Fibroblast of the aortic adventitia (primary cell): ENCODE measurements at places on chromosomes 16 and 17.

GRCh38 chr16:70685061-70685937 lies 554 bp downstream of the MTSS2 start:
- no peak for DNase-seq

DNA sequence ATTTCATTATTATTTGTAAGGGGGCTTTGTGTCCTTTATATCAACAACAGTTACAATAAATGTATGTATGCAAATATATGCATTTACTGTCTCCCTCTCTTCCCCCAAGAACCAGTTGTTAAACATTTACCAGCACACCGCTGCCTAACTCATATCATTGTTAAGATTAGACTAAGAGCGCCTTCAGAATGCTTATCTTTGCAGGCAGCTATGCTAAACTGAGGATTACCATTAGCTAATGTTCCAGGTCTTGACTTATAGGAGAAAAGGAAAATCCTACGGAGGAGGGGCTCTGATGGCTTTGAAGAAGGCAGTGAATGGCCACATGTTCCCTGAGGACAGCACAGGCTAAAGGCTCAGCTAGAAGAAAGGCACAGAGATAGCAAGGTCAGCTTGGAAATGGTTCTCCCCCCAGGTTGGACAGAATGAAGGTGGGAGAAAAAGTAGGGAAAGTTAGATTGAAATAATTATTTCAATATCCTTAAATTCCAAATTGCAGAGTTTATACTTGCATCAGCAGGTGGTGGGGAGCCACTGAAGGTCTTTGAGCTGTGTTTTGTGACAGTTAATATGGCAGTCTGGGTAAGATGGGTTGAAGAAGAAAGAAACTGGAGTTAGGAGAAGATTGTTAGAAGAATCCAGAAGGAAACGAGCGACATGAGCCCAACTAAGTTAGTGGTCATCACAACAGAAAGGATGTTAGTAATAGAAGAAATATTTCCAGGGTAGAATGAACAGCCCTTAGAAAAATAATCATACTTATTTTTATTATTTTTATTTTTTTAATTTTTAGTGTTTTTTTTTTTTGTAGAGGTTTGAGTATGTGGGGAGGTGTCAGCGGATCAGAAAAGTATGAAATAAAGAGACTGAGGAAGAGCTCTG lies 87.0 kb upstream of the MAF start:
- no peak for DNase-seq

- no peak for DNase-seq
Observed at GRCh38 chr17:20941872-20942271, 100.9 kb downstream of the USP22 start.

DNA sequence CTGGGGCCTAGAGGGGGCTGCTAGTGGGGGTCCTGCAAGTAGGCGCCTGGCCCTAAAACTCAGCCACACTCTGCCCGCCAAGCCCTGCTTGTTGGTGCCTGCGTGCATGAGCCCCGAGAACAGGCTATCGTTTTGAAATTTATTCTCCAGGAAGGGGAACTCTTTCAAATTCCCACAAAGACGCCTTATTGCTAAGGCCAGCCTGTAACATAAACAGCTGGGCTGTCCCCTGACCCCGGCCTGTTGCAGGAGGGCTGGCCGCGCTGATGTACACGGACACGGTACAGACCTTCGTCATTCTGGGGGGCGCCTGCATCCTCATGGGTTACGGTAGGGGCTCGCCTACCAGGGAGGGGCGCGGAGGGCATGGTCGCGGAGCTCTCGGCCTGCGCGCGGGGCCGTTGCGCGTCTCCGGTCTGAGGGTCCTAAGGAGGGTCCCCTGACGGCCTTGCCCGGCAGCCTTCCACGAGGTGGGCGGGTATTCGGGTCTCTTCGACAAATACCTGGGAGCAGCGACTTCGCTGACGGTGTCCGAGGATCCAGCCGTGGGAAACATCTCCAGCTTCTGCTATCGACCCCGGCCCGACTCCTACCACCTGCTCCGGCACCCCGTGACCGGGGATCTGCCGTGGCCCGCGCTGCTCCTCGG lies 4.3 kb downstream of the SLC5A2 start:
- no peak for DNase-seq
